Stimulated activated CD8-positive, alpha-beta memory T cell treated with anti-CD3 and anti-CD28 coated beads, Interleukin-15, amount 100 ng/mL, for 24 hours (primary cell): ENCODE measurements at places on chromosomes 2 and 18.

GRCh38 chr2:131104487-131105155, 515 bp upstream of the PLEKHB2 start:
- peak; percentile 24 for DNase-seq

GRCh38 chr2:74768401-74768914, 65.5 kb upstream of the HK2 start:
- no peak for DNase-seq

DNA sequence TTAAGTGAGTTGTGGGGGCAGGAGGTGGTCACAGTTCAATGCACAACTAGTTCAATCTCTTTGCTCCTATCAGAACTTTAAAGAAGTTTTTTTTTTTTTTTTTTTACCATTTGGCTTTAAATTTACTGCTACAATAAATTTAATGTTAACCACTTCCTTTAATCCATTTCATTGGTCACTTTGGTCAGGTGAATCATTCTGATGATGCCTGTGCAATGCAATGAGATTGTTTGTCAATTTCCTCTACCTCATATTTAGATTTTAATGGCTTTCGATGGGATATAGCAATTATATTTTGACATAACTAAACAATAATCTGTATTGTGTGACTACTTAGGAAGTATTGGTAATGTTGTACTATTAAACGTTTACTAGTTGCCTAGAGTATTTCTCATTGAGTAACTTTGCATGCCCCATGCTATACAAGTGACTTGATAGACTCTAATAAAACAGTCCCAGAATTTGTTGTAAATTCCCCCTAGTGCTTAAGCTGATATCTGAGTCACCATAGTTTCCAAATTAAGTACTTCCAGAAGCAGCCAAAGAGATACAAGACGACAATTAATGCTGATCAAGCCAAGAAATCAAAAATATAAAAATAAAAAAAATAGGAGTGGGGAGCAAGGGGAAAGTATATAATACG, 52.9 kb upstream of the SERPINB2 start:
- no peak for DNase-seq

GRCh38 chr2:176814274-176814673, 398.3 kb upstream of the HNRNPA3 start:
- DNase-seq: no peak

DNA sequence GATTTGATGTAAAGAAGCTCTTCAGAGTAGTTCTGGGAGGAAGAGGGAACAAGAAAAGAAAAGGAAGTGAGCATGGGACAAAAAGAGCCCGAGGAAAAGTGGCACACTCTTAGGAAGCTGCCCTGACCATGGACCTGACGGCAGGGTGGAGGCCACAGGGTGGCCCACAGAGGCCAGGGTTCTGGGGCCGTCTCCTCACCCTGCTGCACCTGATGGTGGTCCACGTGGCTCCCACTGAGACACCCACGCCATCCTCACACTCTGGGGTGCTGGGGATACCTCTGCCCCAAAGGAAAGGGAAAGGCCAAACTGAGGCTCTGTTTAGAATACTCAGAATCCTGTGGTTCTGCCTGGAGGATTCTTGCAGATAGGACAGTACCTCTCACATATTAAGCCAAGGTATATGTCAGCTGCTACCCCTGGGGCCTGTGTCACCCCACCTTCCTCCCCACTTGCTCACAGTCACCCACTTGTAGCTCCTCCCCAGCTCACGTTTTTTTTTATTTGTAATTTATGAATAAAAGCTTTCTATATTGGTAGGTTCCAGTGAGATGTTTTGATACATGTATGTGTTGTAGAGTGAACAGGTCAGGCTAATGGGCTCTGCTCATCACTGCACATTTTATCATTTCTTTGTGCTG, 171.1 kb downstream of the LDLRAD4 start:
- no peak for DNase-seq

- DNase-seq: no peak
These were observed 84.2 kb upstream of the OTOS start for GRCh38 chr2:240224676-240225075.

DNA sequence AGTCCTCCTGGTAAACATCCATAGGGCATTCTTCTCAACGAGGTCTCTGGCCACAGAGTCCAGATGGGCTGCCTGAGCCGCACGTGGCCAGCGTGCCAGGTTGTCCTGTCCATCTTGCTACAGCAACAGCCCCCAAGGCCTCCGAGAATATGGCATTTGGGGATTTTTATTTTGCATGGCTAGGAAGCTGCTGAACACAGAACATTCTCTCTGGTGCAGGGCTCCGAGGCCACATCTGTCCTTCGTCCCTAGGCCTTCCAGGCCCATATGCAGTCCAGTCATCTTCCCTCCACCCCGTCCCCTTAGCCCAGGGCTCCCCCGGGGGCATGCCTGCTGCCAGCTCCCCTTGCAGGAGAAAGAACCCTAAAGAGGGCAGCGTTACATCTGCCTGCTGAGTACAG, 2.3 kb downstream of the HDAC4 start:
- DNase-seq: no peak

DNA sequence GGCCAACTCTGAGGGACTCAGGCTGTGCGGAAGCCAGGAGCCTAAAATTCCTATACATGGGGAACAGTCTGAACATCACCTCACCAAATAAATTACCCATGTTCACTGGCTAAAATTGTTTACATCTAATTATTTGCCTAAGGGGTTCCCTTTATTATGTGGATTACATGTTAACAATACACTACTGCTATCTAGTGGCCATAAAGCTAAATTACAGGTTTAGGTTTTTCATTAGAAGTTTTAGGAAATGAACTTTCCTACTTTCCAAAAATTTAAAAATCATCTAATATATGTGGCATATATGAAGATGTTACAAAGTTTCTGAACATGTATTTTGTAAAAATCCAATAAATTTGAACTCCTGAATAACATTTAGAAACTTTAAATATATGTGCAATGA, 40.3 kb downstream of the PLA2R1 start:
- DNase-seq: no peak

DNA sequence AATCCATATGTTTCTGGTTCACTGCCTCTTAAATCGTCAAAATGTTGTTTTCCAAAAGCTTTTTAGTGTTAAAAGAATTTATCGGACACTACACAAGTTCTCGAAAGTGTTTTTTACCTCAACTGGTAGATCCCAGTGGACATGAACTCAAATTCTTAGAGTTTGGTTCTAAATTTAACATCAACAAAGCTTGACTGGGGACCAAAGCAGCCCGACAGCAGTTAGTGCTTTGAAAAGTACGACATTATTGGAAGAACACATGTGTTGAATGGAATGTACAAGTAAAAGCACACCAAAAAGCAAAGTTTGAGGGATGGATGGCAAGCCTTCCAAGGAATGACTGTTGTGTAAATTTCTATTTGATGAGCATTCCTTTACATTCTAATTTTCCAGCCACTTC, 803.9 kb upstream of the POU3F3 start:
- no peak for DNase-seq
